ENCODE measurements at places on chromosomes 1 and 21.

GRCh38 chr1:168235548-168235885 is 9.7 kb downstream of the SFT2D2 start:
- DNase-seq: no peak

DNA sequence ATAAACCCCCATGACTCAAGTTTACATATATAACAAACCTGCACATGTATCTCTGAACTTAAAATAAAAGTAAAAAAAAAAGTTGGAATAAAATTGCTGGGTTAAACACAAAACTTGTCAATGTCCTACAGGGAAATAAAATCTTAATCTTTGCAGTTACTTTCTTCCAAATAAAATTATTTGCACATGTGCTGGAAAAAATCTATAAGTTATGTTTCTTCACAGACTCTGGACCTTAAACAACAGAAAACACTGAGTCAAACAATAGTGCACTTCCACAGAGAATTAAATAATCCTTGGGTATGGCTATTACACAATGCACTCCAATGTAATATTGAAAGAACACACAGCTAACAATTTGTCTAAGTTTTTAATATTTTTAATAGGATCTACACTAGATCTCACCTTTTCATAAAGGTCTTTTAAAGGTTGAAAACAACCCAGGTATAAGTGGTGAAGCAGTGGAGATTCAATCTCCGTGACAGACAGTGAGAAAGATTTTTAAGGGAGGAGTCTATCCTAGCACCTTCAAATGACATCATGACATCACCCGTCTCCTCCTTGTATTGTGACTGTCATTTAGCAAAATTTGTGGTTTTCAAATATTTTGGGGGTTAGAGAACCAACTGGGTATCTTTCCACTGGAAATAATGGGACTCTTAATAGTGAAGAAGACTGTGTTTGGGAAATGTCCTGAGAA is 25.2 kb upstream of the FGGY start:
- no peak for DNase-seq

GRCh38 chr21:37557261-37557950 is 190.8 kb downstream of the DYRK1A start:
- peak; percentile 65 for DNase-seq

- peak; percentile 80 for DNase-seq
These were observed 33.9 kb upstream of the ASPM start for GRCh38 chr1:197180252-197180878.
